ENCODE measurements at places on chromosomes 16 and 17. TPM values are rescaled to one million over a fixed set of nuclear protein-coding genes. Genes with fewer than 3 reads are reported as not detected.

The BAHCC1 gene
- total RNA-seq = 36.9 TPM

The TBC1D26 gene
- 2.9 TPM for total RNA-seq

The ABCC11 gene
- total RNA-seq = 0.91 TPM

The ADAM11 gene
- 1.4 TPM for total RNA-seq

The NECAB2 gene
- 4.6 TPM for total RNA-seq

The RAMP2 gene
- total RNA-seq = 4.4 TPM

The TP53TG3 gene
- not detected for total RNA-seq

The TEX19 gene
- total RNA-seq = not detected

The CCDC102A gene
- total RNA-seq = 16.9 TPM

The EFCAB5 gene
- total RNA-seq = not detected

The NKD1 gene
- total RNA-seq = 2.8 TPM

The ANKRD40 gene
- 39.2 TPM for total RNA-seq

The PPL gene
- total RNA-seq = 62.7 TPM

The ACE gene
- total RNA-seq = 6.4 TPM

The SCGB1C2 gene
- not detected for total RNA-seq

The SEZ6L2 gene
- 16.2 TPM for total RNA-seq

The TPSG1 gene
- total RNA-seq = not detected

The DNAAF8 gene
- 1.1 TPM for total RNA-seq

DNA sequence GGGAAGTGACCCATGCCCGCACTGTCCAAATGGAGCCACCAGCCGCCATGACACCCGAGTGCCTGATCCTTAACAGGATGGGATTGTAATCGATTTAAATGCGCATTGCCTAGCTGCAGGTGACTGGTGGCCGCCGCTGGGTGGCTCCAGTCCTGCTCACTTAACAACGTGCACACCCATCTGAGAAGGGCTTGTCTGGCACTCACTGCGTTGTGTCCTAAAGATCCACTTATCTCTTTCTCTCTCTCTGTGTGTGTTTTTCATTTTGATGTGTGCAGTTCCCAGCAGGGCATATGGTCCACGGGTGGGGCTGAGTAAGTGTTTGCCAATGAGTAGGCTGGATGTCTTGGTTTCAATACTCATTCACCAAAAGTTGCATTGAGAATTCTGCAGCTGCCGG lies 80.6 kb downstream of the IRF8 start:
- H3K4me1 ChIP-seq = peaks cover 18% of the 10 kb centered on the region
- no peaks in the 10 kb centered on the region for H3K36me3 ChIP-seq
- H3K27ac ChIP-seq = no peak overlapping the region
- H3K27me3 ChIP-seq = peaks cover 26% of the 10 kb centered on the region
- DNase-seq = no peak

GRCh38 chr16:87297918-87298631 lies 19.1 kb downstream of the C16orf95 start:
- no peak overlapping the region for H3K27ac ChIP-seq
- DNase-seq = peak; percentile 41
- no peak overlapping the region for H3K4me3 ChIP-seq
- no peaks in the 10 kb centered on the region for H3K4me1 ChIP-seq
- H3K36me3 ChIP-seq = peaks cover 2% of the 10 kb centered on the region

GRCh38 chr16:55077266-55077665 lies 146.6 kb downstream of the IRX5 start:
- no peak for DNase-seq
- peaks cover 2% of the 10 kb centered on the region for H3K4me1 ChIP-seq
- H3K36me3 ChIP-seq = no peaks in the 10 kb centered on the region

- H3K4me1 ChIP-seq = peaks cover 3% of the 10 kb centered on the region
- H3K27me3 ChIP-seq = no peaks in the 10 kb centered on the region
- H3K4me3 ChIP-seq = no peak overlapping the region
- H3K27ac ChIP-seq = no peak overlapping the region
- DNase-seq = no peak
Measured at GRCh38 chr16:47643323-47644000, 182.3 kb downstream of the PHKB start.

- H3K27ac ChIP-seq = no peak overlapping the region
- H3K36me3 ChIP-seq = peaks cover 15% of the 10 kb centered on the region
Measured at GRCh38 chr17:80949451-80950421, 41.9 kb upstream of the CHMP6 start.

DNA sequence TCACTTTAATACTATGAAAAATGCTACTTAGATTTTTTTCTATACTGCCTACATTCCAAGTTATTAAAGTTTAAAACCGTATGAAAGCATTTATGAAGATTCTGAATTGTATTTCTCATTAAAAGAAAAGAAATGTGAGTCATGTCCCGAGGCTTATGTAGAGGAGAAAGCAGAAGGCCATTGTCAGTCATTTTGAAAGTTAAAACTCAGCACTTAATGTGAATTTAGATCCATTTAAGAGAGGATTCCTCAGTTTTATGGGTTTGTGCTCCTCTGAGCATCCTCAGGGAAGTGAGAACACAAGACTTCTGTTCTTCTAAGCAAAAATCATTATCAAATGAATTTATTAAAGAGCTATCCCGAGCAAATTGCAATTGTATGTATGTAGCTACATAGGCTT lies 11.8 kb downstream of the C17orf75 start:
- H3K4me3 ChIP-seq = no peak overlapping the region
- H3K36me3 ChIP-seq = peaks cover 13% of the 10 kb centered on the region
- no peaks in the 10 kb centered on the region for H3K27me3 ChIP-seq
- H3K27ac ChIP-seq = no peak overlapping the region

GRCh38 chr17:78719630-78720298 lies 62.3 kb downstream of the CYTH1 start:
- peaks cover 68% of the 10 kb centered on the region for H3K4me1 ChIP-seq
- no peaks in the 10 kb centered on the region for H3K36me3 ChIP-seq
- no peaks in the 10 kb centered on the region for H3K27me3 ChIP-seq
- H3K27ac ChIP-seq = no peak overlapping the region

GRCh38 chr16:24645739-24646645 lies 83.5 kb upstream of the TNRC6A start:
- no peak overlapping the region for H3K27ac ChIP-seq
- H3K4me1 ChIP-seq = no peaks in the 10 kb centered on the region
- no peak for DNase-seq
- H3K27me3 ChIP-seq = no peaks in the 10 kb centered on the region
- no peak overlapping the region for H3K4me3 ChIP-seq

- no peaks in the 10 kb centered on the region for H3K27me3 ChIP-seq
- no peak for DNase-seq
- no peaks in the 10 kb centered on the region for H3K36me3 ChIP-seq
- H3K4me1 ChIP-seq = no peaks in the 10 kb centered on the region
- H3K4me3 ChIP-seq = no peak overlapping the region
Measured at GRCh38 chr16:12517310-12517694, 286.4 kb downstream of the CPPED1 start.

DNA sequence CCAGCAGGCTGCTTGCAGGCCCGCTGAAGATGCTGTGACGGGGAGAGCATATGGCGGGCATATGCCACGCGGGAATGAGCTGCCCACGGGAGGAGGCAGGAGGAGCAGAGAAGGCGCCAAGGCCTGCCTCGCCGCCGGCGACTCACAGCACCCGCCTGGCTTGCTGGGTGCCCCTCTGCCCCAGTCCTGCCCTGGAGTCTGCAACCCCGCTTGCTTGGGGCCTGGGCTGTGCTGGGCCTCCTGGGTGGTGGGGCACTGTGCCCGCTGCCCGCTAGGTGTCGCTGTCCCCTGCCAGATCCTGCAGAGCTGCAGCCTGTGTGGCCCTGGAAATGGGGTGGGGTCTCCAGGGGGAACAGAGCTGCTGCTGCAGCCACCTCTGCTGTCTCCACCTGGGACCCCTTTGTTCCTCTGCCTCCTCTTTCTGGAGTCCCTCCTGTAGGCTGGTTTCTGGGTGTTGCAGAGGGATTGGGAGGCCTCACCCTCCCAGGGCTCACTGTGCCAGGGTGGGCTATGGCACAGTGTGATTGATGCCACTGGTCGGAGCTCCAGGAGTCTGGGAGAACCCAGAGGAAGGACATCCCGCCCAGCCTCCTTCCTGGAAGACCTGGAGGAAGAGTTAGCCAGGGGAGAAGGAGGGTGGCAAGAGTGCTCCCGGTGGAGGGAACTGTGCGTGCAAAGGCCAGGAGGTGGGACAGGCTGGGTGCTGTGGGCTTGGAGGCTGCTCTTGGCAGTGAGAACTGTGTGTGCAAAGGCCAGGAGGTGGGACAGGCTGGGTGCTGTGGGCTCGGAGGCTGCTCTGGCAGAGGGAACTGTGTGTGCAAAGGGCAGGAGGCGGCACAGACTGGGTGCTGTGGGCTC lies 141.0 kb upstream of the CIBAR2 start:
- H3K36me3 ChIP-seq = no peaks in the 10 kb centered on the region
- H3K4me1 ChIP-seq = peaks cover 1% of the 10 kb centered on the region
- H3K27me3 ChIP-seq = peaks cover 3% of the 10 kb centered on the region
- no peak overlapping the region for H3K4me3 ChIP-seq
- DNase-seq = peak; percentile 63

DNA sequence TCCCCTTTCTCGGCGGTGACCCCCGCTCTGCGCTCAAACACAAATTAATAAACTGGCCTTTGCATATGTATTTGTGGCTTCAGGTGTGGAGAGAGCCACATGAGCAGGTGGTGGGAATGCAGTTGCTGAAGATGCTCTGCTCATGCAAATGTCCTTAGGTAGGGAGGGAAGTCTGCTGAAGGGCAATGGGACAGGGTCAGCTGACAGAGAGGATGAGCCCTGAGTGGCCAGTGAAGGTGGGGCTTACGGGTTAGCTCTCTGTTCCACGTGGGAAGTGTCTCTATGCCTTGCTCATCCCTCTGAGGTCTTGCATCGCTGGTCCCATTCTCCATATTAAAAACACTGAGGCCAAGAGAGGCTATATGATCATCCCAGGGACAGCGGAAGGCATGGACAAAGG lies 74.2 kb upstream of the CCL1 start:
- DNase-seq = no peak
- H3K4me3 ChIP-seq = no peak overlapping the region

DNA sequence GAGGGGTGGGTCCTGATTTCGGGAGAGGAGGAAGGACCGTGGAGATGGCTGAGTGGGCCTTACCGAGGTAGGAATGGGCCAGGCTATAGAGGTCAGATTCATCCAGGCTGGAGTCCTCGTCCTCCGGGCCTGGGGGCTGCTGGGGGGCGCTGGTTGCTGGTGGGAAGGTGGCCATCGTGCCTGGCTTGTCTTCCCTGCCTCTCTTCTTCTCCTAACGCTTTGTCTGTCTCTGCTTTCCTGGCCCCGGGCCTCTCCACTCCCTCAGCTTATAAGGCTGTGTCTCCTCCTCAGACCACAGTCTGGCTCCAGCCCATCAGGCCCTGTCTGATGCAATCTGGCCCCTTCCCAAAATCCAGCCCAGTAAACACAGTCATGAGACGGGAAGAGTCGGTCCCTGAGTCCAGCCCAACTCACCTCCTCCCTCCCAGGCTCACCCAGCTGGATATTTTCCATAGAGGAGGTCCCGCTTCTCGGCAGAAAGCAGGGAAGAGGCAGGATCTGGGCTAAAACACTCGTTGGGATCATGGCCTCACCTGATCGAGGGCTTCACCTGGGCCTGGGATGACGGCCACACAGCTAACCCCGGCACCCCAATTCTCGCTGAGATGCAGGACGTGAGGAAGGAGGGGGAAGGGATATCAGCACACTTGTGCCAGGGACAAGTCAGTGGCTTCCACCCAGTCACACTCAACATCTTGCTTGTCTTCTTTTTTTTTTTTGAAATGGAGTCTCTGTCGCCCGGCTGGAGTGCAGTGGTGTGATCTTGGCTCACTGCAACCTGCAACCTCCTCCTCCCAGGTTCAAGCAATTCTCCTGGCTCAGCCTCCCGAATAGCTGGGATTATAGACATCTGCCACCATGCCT lies at the start of gene NUPR1:
Gene NUPR1 (minus strand): TSS at position 242 of the 864 bp plus-strand sequence. CDS start 67 bp downstream, at position 175.
- no peak within 1 kb of the TSS for H3K27ac ChIP-seq
- no peak within 1 kb of the TSS for H3K4me3 ChIP-seq
- peaks cover 3% of the 10 kb centered on the region for H3K4me1 ChIP-seq
- no peaks in the 10 kb centered on the region for H3K27me3 ChIP-seq
- DNase-seq = no peak

GRCh38 chr16:15689290-15689689 lies 39.2 kb downstream of the NDE1 start:
- no peaks in the 10 kb centered on the region for H3K27me3 ChIP-seq
- H3K27ac ChIP-seq = no peak overlapping the region
- no peaks in the 10 kb centered on the region for H3K4me1 ChIP-seq
- peaks cover 7% of the 10 kb centered on the region for H3K36me3 ChIP-seq
- no peak overlapping the region for H3K4me3 ChIP-seq

DNA sequence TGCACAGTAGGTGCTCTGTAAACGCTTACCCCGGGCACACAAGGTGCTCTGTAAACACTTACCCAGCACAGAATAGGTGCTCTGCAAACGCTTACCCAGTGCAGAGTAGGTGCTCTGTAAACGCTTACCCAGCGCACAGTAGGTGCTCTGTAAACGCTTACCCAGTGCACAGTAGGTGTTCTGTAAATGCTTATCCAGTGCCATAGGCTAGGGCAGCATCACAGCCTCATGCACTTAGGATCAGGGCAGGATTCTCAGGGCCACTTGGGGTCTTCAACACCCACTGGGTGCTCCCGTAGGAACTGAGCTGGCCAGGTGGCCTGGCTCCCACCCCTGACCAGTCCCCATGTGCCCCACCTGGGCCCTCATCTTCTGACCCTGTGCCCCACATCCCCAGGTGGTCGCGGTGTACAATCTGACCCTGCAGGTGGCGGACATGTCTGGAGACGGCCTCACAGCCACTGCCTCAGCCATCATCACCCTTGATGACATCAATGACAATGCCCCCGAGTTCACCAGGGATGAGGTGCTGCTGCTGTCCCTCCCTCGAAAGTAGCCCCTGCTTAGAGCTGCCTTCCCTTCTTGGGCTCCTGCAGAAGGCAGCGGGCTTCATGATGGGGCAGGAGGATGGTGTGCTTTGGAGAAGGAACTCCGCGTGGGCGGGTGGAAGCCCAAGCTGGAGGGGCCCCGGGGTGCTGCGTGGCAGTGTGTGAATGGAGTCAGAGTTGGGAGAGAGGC lies 13.1 kb downstream of the SLC22A31 start:
- H3K36me3 ChIP-seq = no peaks in the 10 kb centered on the region
- peak; percentile 33 for DNase-seq
- H3K4me3 ChIP-seq = no peak overlapping the region
- peak overlapping the region; percentile 93 for H3K27ac ChIP-seq

DNA sequence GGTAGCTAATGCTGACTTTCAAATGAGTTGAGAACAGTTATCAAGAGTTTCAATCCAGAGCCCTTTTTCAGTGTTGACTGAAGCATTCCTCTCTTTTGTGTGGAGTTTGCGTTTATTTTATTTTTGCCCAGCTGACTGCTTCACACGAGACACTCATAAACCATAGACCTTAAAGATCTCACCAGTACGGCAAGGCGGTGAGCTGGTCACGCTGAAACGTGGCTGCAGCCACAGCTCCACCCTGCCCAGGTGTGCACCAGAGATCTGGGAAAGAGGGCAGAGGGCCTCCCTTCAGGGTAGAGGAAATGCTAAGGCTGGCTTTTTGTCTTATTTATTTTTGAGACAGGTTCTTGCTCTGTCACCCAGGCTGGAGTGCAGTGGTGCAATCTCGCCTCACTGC lies 112.2 kb downstream of the AATF start:
- H3K4me3 ChIP-seq = no peak overlapping the region
- peaks cover 11% of the 10 kb centered on the region for H3K4me1 ChIP-seq
- no peak overlapping the region for H3K27ac ChIP-seq
- H3K36me3 ChIP-seq = peaks cover 15% of the 10 kb centered on the region

GRCh38 chr17:27245230-27245696 lies 48.7 kb upstream of the WSB1 start:
- H3K27me3 ChIP-seq = no peaks in the 10 kb centered on the region
- DNase-seq = peak; percentile 28
- no peak overlapping the region for H3K27ac ChIP-seq
- H3K36me3 ChIP-seq = no peaks in the 10 kb centered on the region
- no peak overlapping the region for H3K4me3 ChIP-seq
